Stimulated activated CD4-positive, alpha-beta T cell treated with anti-CD3 and anti-CD28 coated beads, Interleukin-1b, Interleukin-23, amount 100 ng/mL, for 1 hour (primary cell): ENCODE measurements at places on chromosomes 4 and X.

- no peak for DNase-seq
Measured at GRCh38 chr4:141853091-141853764, 216.8 kb downstream of the IL15 start.

DNA sequence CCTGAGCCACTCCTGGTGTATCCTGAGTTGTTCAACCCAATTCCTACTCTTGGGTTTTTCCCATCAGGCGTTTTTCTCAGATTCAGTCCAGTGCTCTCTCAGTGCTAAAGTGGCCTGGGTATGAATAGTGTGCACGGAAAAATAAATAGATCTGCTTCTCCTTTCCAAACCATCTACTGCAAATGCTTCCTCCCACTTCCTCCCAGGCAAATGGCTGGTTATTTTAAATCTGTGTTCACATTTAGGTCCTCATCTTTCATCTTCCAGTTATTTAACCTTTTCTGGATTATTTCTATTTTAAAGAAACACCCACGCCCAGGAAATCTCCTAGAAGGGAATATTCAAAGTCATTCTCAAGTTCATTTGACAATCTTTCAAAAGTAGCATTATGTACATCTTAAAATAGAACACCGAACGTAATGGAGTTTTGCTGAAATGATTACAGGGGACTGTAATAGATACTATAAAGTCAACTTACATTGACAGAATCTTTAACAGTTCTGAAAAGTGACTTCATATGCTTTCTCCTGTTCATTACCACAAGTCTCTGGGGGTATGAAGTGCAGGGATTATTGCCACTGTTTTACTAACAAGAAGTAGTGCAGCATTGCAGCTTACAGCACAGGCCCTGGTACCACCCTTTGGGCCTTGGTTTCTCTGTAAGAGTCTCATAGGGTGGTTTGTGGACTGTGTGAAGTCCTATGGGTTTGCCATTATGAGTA is 66.3 kb downstream of the MED28 start:
- no peak for DNase-seq

GRCh38 chr4:243426-243825 is 61.8 kb downstream of the ZNF732 start:
- DNase-seq = no peak

- DNase-seq = no peak
Measured at GRCh38 chr4:118826723-118827444, 9.0 kb downstream of the SEC24D start.

- no peak for DNase-seq
Measured at GRCh38 chr4:56008206-56008605, 59.5 kb downstream of the CEP135 start.

GRCh38 chrX:39703307-39703706 is 394.5 kb downstream of the BCOR start:
- no peak for DNase-seq

GRCh38 chr4:186737427-186737826 is 13.8 kb upstream of the FAT1 start:
- no peak for DNase-seq

DNA sequence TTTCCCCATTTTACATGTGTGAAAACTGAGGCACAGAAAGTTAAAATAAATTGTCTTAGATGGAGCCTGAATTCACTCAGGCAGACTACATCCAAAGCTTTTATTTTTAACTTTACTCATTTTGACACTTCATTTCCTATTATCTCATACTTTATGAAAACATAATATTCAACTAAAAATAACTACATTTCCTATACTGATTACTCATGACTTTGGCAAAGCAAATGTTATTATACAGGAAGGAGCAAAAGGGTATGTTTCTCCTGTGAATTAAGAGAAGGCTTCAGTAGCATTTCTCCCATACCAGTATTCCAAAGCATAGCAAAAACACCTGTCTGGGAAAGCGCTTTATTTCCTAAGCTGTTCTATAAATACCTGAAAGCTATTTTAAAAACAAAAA is 178.6 kb downstream of the ADAMTS3 start:
- DNase-seq = no peak

- DNase-seq = no peak
Measured at GRCh38 chrX:2547736-2548135, 47.0 kb upstream of the DHRSX start.

DNA sequence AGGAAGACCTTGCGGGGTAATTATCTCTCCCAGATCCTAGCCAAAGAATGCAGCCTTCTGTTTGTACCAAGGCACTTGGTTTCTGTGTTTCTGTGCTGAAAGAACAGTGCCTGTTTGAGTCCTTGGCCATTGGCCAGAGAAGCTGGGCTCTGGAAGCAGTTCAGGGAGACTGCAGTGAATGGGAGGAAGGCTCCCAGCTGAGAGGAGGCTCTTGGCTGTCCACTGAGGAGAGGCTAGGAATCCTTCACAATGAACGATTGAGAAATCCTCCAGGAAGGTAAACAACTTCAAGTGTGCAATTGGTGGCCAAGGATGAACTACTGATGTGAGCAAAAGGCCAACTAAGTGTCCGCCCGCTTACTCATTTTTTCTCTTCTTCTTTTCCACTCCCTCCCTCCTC is 61.3 kb downstream of the HS3ST1 start:
- DNase-seq = no peak

GRCh38 chrX:1534301-1535168 is 2.5 kb downstream of the P2RY8 start:
- no peak for DNase-seq

DNA sequence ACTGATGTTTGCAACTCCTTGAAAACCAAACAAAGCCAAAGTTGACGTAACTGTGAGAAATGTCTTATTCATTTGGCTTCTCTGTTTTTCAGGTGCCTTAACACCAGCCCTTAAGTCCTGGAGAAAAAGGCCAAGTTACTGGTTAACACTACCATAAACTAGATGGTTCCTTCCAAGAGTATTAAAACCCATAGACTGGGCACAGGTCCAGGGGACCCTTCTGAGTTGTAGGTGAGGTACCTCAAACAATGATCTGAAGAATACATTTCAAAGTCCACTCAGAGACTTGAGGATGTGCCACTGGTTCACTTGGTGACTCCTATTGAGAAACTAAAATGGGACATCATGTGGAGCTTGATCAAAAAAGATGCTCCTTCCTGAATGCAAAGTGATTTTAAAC is 87.0 kb downstream of the NKX6-1 start:
- no peak for DNase-seq

DNA sequence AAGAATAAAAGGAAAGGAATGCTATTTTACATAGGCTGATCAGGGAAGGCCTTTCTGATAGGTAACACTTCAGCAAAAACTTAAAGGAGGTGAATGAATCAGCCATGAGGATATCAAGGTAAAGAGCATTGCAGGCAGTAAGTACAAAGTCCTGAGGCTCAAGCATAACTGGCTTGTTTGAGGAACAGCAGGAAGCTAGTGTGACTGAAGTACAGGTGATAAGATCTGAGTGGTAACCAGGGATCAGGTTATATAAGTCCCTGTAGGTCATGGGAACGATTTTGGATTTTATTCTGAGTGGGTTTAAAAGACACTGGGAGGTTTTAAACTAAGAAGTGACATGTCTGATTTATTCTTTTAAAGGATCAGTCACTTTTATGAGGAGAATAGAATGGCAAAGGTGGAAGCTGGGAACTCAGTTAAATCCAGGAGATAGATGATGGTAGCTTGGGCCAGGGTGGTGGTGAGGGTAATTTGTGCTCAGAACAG is 47.1 kb upstream of the THOC2 start:
- no peak for DNase-seq

DNA sequence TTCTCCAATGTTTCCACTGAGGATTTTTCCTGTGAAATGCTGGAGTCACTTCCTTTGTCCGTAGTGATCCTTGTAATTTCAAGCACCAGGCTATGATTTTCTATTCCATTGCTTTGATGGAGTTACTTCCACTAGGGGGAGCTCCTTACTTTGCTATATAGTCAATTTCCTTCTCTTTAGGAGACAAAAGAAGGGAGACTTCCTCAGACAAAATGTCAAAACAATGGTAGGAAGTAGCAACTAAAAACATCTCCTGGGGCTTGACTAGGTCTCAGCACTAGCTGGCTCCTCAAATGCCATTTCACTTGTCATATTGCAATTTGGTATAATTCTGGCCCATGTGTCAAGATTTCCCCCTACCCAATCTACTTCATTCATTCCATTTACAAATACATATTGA is 24.1 kb downstream of the ZCCHC12 start:
- no peak for DNase-seq

DNA sequence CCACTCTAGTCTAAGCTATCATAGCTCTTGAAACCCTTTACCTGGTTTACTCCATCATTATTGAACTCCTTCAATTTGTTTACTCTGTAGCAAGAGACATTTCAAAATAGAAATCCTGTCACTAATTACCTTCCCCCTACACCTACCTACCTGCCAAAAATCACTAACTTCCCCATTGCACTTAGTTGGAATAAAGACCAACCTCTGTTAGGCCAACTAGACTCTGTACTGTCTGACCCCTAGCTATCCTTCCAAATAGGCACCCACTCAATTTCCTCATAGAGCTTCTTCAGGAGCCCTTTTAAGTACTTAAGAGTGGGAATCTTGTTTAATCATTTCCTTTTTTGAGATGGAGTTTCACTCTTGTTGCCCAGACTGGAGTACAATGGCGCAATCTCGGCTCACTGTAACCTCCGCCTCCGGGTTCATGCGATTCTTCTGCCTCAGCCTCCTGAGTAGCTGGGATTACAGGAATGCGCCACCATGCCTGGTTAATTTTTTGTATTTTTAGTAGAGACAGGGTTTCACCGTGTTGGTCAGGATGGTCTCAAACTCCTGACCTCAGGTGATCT is 8.9 kb upstream of the CDKL2 start:
- DNase-seq = no peak

DNA sequence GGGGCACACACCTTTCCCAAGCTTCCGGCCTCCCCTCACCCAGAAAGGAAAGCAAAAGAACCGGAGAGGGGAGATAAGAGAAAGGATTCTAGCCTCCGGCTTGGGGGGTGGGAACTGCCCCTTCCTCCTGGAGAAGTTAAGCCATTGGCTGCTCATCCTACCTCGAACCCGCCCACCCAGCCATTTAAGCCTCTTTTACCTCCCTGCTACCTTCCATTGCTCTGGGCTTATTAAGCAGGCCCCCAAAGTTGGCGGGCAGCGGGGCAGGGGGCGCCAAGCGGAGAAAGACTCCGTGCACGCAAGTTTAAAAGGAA is 2.3 kb downstream of the MAML3 start:
- no peak for DNase-seq

- no peak for DNase-seq
Measured at GRCh38 chrX:150688911-150689451, 4.2 kb upstream of the MTMR1 start.

GRCh38 chr4:179766938-179767337 is 2324.7 kb upstream of the AGA start:
- DNase-seq = no peak

GRCh38 chr4:146072376-146072775 is 103.1 kb upstream of the LSM6 start:
- no peak for DNase-seq

- no peak for DNase-seq
Measured at GRCh38 chr4:145870155-145871020, 68.2 kb downstream of the ZNF827 start.

GRCh38 chrX:35442421-35442820 is 355.7 kb upstream of the MAGEB16 start:
- DNase-seq = no peak

DNA sequence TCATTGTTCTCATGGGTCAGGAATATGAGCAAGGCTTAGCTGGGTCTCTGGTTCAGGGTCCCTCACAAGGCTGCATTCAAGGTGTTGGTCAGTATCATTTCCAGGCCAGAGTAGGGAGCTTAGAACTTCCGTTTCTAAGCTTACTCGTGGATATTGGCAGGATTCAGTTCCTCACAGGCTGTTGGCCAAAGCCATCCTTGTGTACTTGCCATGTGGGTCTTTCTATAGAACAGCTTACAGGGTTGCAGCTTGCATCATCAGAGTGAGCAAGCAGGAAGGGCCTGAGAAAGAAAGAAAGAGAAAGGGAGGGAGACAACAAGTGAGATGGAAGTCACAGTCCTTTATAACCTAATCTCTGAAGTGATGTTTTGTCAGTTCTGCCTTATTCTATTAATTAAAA is 5.1 kb upstream of the LIMCH1 start:
- no peak for DNase-seq

DNA sequence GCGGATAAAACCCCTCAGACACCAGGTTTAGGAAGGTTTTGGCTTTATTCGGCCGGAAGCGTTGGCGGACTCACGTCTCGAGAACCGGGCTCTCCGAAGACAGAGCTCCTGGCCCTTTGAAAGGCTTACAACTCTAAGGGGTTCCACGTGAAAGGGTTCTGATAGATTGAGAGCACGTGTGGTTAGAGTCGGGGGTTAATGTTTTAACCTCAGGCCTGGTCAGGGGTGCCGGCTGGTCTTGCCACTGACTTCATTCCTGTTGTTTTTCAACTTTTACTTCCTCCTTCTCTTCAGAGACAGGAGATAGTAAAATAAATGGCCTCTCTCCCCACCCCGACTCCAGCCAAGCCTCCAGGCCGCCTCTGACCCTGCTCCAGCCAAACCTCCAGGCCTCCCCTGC is 4.7 kb upstream of the ASMT start:
- DNase-seq = no peak

GRCh38 chr4:151766691-151767090 is 5.9 kb upstream of the GATB start:
- DNase-seq = no peak

DNA sequence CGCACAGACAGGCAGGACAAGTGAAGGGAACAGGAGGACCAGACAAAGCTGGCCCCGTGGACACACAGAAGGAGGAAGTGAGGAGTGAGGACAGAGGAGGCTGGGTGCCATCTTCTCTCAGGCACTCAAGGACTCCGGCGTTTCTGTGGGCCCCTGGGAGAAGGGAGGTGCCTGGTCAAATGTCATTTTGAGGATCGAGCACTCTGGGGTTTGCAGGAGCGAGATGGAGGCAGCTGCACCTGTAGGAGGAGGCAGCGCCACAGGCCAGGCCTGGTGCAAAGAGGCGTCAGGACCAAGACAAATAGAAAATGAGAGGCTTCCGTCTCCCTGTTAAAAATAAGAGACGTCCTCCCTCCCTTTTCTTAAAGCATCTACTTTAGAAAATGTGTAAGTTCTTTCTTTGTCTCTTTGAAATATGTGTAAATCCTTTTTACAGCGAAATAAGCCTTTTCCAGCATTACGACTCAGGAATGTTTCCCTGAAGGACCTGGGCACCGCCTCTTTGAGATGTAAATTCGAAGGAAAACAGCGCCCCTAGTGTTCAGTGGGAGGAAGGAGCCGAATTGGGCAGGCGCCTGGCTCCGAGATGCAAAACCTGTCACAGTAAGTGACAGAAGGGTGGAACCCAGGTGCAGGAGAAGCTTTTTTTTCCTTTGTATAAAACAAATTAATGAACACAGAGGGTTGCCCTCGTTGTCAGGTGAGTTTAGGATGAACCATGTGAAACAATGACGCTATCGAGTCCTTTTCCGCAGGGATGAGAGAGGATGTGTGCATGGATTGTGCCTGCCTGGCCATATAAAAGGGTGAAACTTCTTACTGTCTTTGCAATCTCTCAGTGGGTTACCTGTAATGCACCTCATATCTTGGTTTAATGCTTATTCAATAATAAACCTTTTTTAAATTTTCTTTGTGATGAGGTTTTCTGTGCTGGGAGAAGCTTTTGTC is 1.4 kb upstream of the C4orf50 start:
- no peak for DNase-seq

- DNase-seq = no peak
Measured at GRCh38 chr4:183347146-183347545, 24.9 kb upstream of the CLDN24 start.
